Prostate gland (tissue), 2 donors: ENCODE measurements at places on chromosomes 5 and 9. TPM values are rescaled to one million over a fixed set of nuclear protein-coding genes. Genes with fewer than 3 reads are reported as not detected.

THG1L gene
- 14.1 TPM for total RNA-seq

ANKRD18A gene
- total RNA-seq: 33.7 TPM

ALDOB gene
- not detected for total RNA-seq

NR4A3 gene
- total RNA-seq: 1.1 TPM

SHOC1 gene
- not detected for total RNA-seq

BAG1 gene
- total RNA-seq: 112 TPM

DNA sequence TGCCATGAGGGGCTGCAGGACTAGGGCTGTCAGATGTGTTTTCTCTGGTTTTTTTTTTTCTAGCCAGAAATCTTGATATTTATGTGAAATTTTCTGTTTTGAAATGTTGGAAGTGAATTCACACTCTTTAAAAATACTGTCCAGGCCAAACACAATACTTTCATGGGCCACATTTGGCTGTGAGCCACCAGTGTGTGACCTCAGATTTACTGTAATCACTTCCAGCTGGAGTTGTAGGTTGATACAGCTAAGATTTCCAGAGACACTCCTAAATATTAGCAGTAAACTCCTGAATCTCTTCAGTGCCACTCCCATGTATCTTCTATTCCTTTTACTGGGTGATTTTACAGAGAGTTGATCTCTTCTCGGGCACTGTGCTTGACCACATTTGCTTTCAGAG lies 92.2 kb upstream of the CKMT2 start:
- no peaks in the 10 kb centered on the region for H3K36me3 ChIP-seq
- no peaks in the 10 kb centered on the region for H3K4me1 ChIP-seq
- H3K4me3 ChIP-seq: no peak overlapping the region
- no peaks in the 10 kb centered on the region for H3K27me3 ChIP-seq

DNA sequence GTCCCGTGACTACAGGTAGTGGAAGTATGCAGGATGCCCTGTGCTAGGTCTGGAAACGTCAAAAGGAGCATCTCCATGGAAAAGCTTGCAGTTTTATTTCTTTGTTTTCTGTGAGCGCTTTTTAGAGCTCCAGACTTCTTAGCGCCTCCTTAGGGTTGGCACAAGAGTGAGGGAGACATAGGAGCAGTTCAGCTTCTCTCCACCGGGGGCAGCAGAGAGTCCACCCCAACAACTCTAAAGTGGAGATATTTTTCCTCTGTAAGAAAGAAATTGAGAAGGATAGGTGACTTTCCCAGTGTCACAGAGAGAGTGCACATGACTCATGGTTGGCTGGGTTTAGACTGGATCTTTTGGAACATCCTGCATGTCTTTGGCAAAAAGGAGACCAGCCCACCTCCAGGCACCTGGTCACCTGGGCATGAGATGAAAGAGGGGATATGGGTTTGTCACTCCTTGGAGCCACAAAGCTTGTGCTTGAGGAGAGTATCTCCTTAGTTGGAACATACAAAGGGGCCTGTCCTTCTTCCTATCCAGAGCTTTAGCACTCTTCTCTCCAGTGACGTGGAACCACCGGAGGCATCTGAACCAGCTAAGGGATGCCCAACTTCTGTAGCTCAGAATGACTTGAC lies 637.7 kb downstream of the SEMA5A start:
- H3K4me3 ChIP-seq: no peak overlapping the region
- H3K4me1 ChIP-seq: no peaks in the 10 kb centered on the region

GRCh38 chr9:818958-819357 lies 22.5 kb upstream of the DMRT1 start:
- no peaks in the 10 kb centered on the region for H3K27me3 ChIP-seq
- H3K27ac ChIP-seq: no peak overlapping the region
- H3K36me3 ChIP-seq: no peaks in the 10 kb centered on the region
- no peaks in the 10 kb centered on the region for H3K4me1 ChIP-seq

- H3K27me3 ChIP-seq: no peaks in the 10 kb centered on the region
- H3K36me3 ChIP-seq: no peaks in the 10 kb centered on the region
- no peak for DNase-seq
- H3K4me1 ChIP-seq: peaks cover 5% of the 10 kb centered on the region
- H3K4me3 ChIP-seq: no peak overlapping the region
These were observed 71.9 kb downstream of the ITGA1 start for GRCh38 chr5:52859628-52860027.

GRCh38 chr5:177442066-177442826 lies 4.4 kb upstream of the PRR7 start:
- no peaks in the 10 kb centered on the region for H3K27me3 ChIP-seq
- peaks cover 3% of the 10 kb centered on the region for H3K4me1 ChIP-seq
- H3K27ac ChIP-seq: no peak overlapping the region
- H3K4me3 ChIP-seq: no peak overlapping the region

- H3K4me1 ChIP-seq: no peaks in the 10 kb centered on the region
- H3K36me3 ChIP-seq: no peaks in the 10 kb centered on the region
- H3K4me3 ChIP-seq: no peak overlapping the region
- no peak for DNase-seq
- H3K27ac ChIP-seq: no peak overlapping the region
- H3K27me3 ChIP-seq: no peaks in the 10 kb centered on the region
These were observed 27.3 kb downstream of the ANKRD33B start for GRCh38 chr5:10591159-10591558.

- peak overlapping the region; percentile 4 for H3K4me3 ChIP-seq
- no peak for DNase-seq
- H3K27ac ChIP-seq: no peak overlapping the region
- peaks cover 59% of the 10 kb centered on the region for H3K27me3 ChIP-seq
These were observed 19.3 kb downstream of the CDKN2A start for GRCh38 chr9:21974722-21975409.

GRCh38 chr9:100087218-100087617 lies 11.6 kb downstream of the ERP44 start:
- no peak overlapping the region for H3K4me3 ChIP-seq
- H3K4me1 ChIP-seq: no peaks in the 10 kb centered on the region
- no peaks in the 10 kb centered on the region for H3K36me3 ChIP-seq
- no peaks in the 10 kb centered on the region for H3K27me3 ChIP-seq
- no peak for DNase-seq

- no peak overlapping the region for H3K4me3 ChIP-seq
- no peak overlapping the region for H3K27ac ChIP-seq
- peak; percentile 86 for DNase-seq
- no peaks in the 10 kb centered on the region for H3K27me3 ChIP-seq
- H3K4me1 ChIP-seq: peaks cover 5% of the 10 kb centered on the region
These were observed 108.1 kb downstream of the TMEM174 start for GRCh38 chr5:73280821-73281746.

- no peaks in the 10 kb centered on the region for H3K4me1 ChIP-seq
- no peak overlapping the region for H3K4me3 ChIP-seq
- H3K27me3 ChIP-seq: no peaks in the 10 kb centered on the region
- DNase-seq: no peak
These were observed 235.8 kb downstream of the KCTD16 start for GRCh38 chr5:144406442-144406841.
